ENCODE measurements at places on chromosomes 16 and 17.

GRCh38 chr17:1714427-1714979 is 4.3 kb upstream of the TLCD2 start:
- no peak for DNase-seq

DNA sequence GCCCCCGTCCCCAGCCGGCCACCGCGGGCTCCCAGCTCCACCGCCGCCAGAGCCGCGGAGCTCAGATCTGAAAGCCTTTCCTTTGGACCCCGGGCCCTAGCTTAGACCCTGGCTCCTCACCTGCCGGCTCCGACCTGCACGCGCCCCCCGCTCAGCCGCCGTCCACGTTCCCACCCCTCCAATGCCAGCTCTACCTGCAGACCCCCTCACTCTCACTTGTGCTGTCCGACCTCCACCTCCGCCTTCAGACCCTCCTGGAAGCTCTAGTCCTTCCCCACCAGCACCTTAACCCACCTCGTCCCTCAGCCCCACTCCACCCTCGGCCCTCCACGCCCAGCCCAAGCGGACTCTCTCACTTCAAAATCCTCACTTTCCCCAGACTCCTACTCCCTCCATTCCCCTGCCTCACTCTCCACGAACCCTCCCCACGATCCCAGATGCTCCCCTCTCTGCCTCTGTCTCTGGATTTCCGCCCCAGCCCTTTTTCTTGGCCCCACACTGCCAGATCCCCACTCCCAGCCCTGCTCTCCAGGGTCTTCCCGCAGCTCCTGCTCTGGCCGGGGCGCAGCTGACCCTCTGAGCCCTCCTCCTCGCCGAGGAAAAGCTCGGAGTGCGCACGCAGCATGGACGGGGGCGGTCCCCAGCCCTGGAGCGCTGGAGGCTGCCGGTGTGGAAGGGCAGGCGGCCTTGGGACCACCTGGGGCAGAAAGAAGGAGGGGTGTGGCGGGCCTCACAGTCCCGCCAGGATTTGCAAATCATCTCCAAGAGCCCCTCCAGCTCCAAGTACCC is at the start of gene TMEM114:
TMEM114 (minus strand) TSS at position 612 of the 789 bp plus-strand sequence. CDS start 673 bp downstream, outside the sequence.
- DNase-seq: no peak

- no peak for DNase-seq
These were observed 336.7 kb downstream of the FOXL1 start for GRCh38 chr16:86914876-86915717.

- DNase-seq: no peak
These were observed 272.0 kb downstream of the MAF start for GRCh38 chr16:79328402-79329165.

DNA sequence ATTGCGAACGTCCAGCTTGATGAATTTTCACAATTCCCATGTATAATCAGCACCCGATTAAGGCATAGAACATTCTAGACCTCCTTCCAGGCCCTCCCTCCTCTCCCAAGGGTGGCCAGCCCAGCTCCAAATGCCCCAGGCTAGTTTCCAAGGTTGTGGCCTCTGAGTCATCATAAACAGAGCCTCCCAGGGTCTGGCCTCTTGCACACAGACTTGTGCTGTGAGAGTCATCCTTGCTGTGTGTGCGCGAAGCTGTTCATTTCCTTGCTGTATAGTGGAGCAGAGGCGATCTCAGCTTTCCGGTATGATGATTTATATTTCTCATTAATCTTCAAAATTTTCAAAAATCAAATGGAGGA is 20.5 kb upstream of the JPH3 start:
- DNase-seq: no peak

GRCh38 chr17:57747221-57748017 is 2.3 kb upstream of the CCDC182 start:
- DNase-seq: peak; percentile 8

DNA sequence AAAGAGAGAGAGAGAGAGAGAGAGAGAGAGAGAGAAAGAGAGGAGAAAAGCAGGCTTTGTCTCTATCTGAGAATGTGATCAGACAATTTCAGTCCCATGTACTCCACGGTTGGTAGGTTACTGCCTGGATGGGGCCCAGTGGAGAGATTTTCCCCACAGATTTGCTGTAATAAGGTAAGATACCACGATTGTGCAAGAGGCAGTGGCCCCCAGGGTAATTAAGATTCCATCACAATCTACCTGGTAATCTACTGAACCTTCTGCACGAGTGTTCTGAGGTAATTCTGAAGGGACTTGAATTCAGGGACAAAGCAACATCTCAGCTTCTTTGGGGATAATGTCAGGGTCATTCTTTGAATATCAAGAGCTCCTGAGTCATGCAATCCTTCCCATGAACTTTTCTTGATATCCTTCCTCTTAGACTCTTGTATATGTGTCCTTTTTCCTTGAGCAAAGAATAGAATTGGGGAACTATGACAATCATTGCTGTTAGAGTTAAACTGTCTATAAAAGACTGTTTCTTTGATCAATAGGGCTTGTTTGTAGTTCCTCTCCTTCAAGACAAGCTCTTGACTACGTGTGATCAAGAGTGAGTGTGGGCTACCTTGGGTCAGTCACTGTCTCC is 306.6 kb downstream of the MAF start:
- no peak for DNase-seq

GRCh38 chr16:25065899-25066298 is 45.6 kb upstream of the LCMT1 start:
- no peak for DNase-seq

DNA sequence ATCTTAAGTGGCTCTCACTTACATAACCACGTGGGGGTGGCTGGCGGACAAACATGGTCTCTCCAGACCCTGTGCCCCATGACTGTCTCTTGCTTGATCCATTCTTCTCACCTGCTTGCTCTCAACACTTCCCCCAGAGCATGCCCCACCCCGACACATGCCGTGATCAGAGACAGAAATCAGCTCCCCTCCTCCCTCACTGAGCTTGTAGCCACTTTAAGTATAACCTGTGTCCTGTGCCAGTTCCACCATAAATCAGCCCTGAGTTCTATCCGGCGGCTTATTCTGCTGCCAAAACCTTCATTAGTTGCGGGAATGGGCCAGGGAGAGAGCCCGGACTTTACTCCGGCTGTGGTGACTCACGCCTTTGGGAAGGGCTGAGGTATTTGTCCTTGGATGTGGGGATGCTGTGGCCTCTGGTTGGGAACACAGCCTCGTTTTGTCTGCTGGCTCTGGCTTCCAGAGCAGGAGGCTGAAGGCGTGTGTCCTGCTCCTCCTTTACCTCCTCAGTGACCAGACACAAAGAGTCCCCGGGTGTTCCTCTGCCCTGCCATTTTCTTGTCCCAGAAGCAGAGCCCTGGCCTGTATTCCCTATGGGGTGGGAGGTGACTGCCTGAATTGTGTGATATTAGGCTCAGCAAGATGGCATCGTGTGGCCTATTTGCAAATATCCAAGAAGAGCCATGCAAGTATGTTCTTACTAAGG is 21.1 kb downstream of the ANKRD40 start:
- no peak for DNase-seq

- no peak for DNase-seq
These were observed 156.5 kb downstream of the FOXL1 start for GRCh38 chr16:86734543-86735460.

DNA sequence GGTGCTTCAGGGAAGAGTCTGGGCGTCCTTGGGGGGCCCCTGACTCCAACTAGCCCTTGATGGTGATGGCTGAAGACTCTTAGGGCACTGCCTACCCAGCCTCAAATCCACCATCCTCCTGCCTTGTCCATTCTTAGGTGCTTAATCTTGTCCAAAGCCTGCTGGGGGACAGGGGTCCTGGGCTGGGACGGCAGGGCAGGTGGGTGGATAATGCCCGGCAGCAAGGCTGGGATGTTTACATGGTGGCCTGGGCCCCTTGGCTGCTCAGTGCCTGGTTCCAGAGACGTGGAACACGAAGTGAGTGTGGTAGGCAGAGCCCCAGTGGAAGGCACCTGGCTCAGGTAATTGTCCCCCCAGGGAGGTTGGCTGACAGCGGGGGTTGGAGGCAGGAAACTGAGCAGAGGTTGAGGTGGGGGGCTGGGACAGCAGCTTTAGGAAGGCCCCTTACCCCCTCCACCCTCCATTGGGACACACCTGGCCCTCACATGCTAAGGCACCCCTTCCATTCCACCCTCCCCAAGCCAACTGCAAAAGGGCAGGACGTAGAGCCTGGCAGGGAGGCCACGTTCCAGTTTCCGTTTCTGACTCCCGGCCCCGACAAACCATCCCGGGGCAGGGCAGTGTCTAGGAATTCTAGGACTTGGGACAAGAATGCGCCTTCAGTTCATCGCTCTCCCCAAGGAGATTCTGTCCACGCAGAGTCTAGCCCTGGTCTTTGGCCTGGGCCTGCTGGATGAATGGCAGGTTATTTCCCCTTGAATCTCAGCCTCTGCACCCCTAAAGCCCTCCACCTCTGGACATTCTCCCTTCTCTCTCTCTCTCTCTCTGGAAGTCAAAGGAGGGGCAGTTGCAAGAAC is 1.9 kb downstream of the FOXJ1 start:
- DNase-seq: no peak

DNA sequence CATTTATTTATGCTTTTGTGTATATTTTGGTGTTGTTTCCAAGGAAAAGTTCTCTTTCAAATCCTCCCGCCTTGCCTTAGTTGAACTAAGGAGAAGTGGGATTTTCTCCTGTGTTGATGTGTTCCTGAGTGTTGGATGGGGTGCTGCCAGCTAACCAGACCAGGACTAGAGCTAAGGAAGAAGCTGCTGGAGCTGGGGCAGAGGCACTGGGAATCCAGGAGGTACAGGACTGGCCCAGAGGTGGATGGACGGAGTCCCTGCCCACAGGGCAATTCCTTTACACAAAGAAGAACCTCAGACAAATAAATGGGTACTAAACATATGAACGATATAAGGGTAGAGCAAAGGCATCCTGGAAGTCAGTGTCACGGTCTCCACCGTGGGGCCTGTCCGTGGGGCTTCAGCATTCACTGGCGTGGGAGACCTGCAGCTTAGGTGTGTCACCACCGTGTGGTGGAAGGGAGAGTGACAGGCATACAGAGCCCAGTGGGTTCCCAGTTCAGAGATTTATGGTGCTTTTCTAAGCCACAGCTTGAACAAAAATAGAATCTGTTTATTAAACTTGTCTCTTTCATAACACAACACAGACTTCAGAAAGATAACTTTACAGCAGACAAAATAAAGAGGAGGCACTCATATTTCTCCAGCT is 270.7 kb downstream of the NTN1 start:
- DNase-seq: no peak

GRCh38 chr17:10435096-10435495 is 13.3 kb upstream of the MYH8 start:
- no peak for DNase-seq

GRCh38 chr17:9419932-9420453 is 155.6 kb downstream of the STX8 start:
- no peak for DNase-seq

- no peak for DNase-seq
These were observed 10.0 kb downstream of the TMEM235 start for GRCh38 chr17:78241277-78242023.

GRCh38 chr16:17446661-17447060 is 24.1 kb downstream of the XYLT1 start:
- no peak for DNase-seq

DNA sequence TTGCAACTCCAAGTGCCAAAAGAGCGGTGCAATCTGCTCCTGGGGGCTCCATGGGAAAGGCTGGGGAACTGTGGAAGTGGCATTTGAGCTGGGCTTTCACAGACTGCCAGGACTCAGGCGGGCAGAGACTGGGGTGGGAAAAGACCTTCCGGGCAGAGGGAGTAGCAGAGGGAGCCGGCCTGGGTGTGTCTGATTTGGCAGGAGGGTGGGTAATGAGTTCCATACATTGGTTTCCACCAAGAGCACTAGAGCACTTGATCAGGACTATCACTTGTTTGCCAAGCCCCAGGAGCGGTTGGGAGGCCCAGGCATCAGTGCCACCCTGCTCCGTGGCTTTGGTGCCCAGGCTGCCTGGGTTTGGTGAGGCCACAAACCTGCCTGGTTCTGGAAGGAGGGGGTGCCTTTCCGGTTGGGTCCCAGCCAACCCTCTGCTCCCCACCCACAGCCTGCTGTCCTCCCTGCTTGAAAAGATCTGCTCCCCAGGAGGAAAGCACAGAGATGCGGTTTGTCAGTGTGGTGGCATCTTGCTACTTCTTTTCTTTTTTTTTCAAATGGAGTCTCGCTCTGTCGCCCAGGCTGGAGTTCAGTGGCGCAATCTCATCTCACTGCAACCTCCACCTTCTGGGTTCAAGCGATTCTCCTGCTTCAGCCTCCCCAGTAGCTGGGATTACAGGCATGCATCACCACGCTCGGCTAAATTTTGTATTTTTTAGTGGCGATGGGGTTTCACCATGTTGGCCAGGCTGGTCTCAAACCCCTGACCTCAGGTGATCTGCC is 3.5 kb upstream of the TRIM47 start:
- no peak for DNase-seq

- no peak for DNase-seq
These were observed 2.9 kb downstream of the CFAP97D1 start for GRCh38 chr17:43782913-43783680.

GRCh38 chr17:80468242-80468641 is 8.2 kb downstream of the NPTX1 start:
- no peak for DNase-seq

DNA sequence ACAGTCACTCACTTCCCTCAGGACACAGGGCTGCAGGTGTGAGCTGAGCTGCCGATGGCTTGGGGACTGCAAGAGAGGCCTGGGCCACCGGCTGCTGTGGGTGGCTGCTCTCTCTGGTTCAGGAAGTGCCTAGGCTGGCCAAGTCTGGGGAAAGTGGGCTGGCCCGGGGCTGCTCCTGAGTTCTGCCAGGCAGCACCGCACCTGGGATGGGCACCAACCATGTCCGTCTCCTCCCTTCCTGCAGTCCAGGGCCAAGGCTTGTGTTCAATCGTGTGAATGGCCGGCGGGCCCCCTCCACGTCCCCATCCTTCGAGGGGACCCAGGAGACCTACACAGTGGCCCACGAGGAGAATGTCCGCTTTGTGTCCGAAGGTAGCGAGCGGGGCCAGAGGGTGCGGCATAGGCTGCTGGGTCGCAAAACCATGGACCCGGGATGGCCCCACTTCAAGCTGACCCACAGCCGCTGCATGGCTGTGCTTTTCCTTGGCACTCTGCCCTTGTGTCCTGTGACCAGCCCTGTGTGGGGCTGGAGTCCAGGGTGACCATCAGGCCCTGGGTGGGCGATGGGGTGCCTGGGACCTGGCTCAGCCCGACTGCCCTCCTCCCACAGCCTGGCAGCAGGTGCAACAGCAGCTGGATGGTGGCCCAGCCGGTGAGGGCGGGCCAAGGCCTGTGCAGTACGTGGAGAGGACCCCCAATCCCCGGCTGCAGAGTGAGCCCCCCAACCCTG is 1.8 kb upstream of the WDR90 start:
- no peak for DNase-seq

DNA sequence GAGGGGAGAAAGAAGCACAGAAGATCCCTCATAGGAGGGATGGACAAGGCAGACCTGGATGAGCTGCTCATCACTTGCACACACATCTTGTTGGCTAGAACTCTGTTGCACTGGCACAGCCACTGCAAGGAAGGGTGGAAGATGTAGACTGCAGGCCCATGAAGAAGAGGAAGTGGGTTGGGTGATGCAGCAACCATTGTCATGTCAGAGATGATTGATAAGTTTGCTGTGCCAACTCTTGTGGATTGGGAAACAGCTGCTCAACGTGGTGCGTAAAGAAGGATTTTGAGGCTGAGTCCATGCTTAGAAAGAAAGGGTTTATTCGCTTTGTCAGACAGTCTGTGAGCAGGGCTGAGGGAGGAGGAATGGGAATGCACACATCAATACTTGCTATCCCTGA is 161.4 kb upstream of the MPHOSPH6 start:
- no peak for DNase-seq

- DNase-seq: no peak
These were observed 22.2 kb upstream of the CLEC18C start for GRCh38 chr16:70151391-70151790.

Measured in NK-92 treated with Interleukin-12 subunit alpha and Interleukin-12 subunit beta, amount 100 ng/mL, for 24 hours (cell line).